ENCODE measurements at places on chromosomes 2 and 18.

DNA sequence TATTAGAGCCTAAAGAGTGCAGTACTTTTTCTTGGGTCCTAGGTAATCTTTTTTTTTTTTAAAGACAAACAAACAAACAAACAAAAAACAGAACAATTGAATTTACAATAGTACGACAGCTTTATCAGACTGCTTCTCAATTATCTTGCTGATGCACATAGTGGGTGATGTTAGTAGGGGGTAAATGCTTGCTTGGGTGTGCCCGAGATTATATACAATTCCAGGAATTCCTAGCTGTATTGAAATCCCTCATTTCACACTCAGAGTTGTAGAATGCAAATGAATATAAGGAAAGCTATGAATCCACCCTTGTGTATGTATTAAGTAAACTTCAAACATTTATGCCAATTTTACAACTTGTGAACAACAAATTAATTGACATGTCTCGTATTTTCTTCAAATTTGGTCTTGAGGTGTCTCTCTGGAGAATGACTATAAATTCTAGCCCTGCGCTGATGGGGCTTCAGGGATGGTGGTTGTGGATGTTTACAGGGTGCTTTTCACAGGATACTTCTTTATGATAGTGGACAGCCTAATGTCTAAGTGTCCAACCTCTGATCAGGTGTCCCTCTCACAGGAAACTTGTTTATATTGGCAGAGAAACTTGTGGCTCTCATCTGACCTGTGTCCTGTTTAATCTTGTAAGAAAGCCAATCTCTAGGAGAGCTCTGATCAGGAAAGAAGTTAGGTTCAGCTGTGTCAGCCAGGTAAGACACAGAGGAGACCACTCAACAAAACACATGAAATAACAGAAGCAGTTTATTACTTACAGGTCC is 61.9 kb upstream of the SLC39A10 start:
- DNase-seq = no peak

- no peak for DNase-seq
Measured at GRCh38 chr2:12412898-12413305, 303.8 kb upstream of the TRIB2 start.

GRCh38 chr2:90221300-90221651 is 1529.8 kb downstream of the RPIA start:
- no peak for DNase-seq

DNA sequence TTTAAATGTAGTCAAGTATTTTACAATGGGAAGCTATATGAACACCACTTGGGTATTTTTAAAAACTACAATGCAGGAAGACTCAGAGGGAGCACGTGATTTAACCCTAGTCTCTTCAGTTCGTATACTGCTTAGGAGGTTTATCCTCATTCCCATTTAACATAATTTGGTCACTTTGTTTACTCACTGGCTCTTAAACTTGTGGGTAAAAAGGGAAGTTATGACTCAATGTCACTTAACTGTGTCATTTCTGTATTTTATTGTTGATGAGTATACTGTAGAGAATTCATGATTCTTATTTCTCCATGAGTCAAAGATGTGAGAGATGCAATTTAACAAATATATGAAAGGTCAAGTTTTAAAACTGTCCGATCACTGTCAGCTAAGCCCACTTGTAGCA is 48.2 kb downstream of the SLC66A3 start:
- no peak for DNase-seq

GRCh38 chr2:191411472-191411871 is 166.3 kb downstream of the MYO1B start:
- DNase-seq = no peak
